ENCODE measurements at places on chromosomes 11 and 22.

DNA sequence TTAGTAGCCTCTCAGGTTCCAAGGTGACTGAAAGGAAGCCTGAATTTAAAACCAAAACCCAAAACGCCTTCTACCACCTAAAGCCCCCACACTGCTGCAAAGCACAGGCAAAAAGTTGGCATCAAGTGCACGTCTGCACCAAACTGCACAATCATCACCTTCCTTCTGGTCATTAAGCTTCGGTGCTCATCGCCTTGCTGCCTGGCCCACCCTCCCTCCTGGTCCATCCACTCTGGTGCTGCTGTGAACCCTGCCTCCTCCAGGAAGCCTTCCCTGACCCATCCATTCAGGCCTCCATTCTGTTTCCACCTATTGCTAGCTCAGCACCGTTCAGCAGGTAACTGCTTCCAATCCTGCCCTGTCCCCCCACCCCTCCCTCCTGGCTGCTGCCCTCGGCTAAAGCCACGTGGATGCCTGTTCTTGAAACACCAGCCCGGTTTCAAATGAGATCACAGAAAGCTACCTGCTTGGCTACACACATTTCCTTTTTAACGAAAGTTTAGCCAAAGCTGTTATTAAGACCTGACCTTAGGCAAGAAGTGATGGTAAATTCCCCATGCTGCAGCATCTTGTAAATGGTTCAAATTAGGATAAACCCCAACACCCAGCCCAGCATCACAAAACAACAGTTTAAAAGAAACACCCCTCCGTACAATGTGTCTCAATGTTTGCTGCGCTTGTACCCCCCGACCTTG lies 53.8 kb upstream of the CD5 start:
- no peak for DNase-seq

DNA sequence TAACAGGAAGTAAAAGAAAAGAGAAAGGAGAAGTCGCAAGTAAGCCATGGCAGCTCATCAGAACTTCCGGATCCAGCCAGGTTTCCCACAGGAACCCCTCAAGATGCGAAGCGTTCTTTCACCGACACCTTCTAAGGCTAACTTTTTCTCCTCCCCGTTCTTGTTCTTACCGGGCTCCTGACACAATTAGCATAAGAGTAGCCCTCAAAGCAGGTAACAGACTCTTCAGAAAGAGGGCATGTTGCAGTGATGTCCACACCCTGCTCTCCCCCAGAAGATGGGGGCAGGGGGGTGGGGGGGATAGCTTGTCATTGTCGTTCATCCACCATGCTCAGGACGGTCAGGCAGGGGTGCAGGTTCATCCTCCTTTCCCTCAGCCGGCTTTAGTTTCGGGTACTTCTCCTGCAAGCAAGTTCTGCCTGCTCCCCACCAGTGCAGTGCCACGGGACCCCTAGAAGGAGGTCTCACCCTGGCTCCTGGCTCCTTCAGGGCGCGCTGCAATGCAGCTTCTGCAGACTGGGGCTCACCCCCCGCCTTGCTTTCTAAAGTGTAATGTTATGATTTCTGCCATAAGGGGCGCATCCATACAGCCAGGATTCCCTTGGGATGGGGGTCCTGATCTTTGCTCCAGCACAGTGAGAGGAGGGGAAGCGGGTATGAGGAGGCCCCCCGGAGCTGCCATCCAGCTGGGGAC lies 2.3 kb downstream of the OPCML start:
- DNase-seq: no peak

DNA sequence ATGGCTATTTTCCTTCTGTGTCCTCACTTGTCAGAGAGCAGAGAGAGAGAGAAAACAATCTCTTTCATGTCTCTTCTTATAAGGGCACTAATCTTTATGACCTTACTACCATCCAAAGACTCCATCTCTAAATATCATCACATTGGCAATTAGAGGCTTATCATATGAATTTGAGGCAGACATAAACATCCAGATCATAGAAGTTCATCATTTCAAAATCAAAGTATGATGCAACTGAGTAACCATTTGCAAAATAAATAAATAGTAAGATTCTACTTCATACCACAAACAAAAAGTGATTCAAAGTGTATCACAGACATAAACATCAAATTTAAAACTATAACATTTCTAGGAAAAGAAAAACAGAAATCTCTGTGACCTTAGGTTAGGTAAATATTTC lies 504.7 kb upstream of the ARHGAP42 start:
- no peak for DNase-seq

DNA sequence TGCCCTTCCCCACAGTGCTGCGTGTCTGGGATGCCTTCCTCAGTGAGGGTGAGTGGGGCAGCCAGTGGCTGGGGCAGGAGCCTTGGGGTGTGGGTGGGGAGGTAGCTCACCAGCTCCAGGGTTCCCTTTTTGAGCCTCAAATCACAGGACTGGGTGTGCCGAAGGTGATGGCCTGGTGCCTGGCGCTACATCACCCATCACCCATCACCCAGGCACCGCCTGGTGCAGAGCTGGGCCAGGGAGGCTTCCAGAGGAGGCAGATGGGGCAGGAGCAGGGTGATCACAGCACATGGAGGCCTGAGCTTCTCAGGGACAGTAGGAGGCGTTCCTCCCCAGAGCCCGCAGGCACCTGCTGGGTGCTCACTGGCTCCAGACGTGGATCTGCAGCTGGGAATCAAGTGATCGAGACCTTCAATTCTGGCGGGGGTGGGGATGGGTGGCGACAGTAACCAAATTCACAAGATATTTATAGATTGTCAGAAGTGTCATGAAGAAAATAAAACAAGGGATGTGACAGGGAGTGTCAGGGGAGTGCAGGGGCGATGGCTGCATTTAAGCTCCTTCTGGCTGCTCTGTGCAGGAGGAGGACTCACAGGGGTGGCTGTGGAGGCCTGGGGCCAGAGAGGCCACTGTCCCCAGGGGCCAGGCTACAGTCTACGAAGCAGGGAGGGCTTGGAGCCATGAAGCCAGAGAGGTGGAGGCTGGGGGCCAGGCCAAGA lies 3.2 kb downstream of the TBC1D10C start:
- DNase-seq: peak; percentile 77

- DNase-seq: no peak
These were observed 1116.0 kb downstream of the BRD1 start for GRCh38 chr22:48711669-48712068.
